A375 (cell line): ENCODE measurements at places on chromosomes 12 and 14. TPM values are rescaled to one million over a fixed set of nuclear protein-coding genes. Genes with fewer than 3 reads are reported as not detected.

TCTN1 gene
- total RNA-seq: 19.7 and 28.1 TPM in 2 replicates

TNFRSF1A gene
- 140 and 153 TPM in 2 replicates for total RNA-seq

CORO1C gene
- total RNA-seq: 56.0 and 86.6 TPM in 2 replicates

SMCO2 gene
- 0.45 TPM in 1 of 2 replicates, not detected in the other for total RNA-seq

PRB2 gene
- 0.42 TPM in 1 of 2 replicates, not detected in the other for total RNA-seq

KCNMB4 gene
- 0.16 and 0.53 TPM in 2 replicates for total RNA-seq

KSR2 gene
- total RNA-seq: 0.08 TPM in 2 replicates

GPHN gene
- total RNA-seq: 14.8 and 17.0 TPM in 2 replicates

MYH7 gene
- not detected in 2 replicates for total RNA-seq

C1R gene
- 4.4 and 5.3 TPM in 2 replicates for total RNA-seq

RNU4-1 gene
- total RNA-seq: under 0.01 TPM in 2 replicates
